Fibroblast of skin of left quadriceps (primary cell): ENCODE measurements at places on chromosomes 12 and 14.

DNA sequence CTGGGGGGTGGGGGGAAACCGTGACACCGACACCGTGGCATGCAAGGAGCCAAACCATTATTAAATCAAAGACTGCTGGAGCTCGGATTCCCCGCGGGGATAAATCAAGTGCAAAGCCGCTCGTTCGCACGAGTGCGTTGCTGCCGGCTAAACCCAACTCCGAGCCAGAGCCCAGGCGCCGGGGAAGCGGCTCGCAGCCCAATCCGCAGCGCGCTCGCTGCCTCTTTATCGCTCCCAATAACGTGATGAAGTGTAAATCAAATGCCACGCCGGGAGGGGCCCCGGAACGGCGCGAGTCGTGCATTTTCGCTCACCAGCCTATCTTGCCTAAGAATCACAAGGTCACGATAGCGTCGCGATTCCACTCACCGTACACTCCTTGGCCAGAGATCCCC, 1.3 kb downstream of the MDGA2 start:
- DNase-seq: no peak

GRCh38 chr14:38065106-38065762, 142.5 kb upstream of the SSTR1 start:
- DNase-seq: no peak

- no peak for DNase-seq
Observed at GRCh38 chr12:94674835-94675234, 24.5 kb upstream of the TMCC3 start.

DNA sequence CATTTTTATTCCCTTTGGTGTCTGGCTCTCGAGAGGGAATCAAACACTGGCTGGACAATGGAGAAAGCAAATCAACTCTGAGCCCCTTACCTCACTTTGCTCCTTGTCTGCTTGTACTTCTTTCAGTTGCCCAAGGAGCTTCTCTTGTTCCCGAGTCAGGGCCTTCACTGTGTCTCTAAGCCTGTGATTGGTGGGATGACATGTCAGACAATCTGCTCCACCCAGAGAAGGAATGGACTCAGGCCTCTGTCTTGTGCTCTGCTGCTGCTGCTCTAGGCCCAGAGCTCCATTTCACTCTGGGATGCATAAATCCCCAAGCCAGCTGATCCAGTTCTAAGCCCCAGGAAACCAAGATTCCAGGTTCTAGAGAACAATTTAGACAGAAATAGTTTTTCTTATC, 7.6 kb downstream of the CALCOCO1 start:
- no peak for DNase-seq

- DNase-seq: no peak
Observed at GRCh38 chr12:1865284-1865866, 45.0 kb downstream of the LRTM2 start.

DNA sequence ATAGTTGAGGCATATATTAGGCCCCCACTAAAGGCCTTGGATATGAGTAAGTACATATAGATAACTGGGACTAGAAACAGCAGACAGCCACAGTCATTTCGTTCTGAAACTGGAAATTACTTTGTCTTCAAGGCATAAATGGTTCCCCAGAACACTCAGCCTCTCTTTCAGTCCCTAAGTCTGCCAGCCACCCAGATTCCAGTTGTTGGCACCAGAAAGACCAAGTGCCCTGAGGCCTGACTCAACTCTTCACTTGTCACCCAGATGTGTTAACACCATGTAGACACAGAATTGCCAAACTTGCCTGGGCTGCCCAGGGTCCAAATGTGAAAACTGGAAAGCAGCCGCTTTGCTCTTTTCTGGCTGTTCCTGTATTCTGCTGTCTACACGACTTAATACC, 3.0 kb upstream of the LGALS3 start:
- no peak for DNase-seq

DNA sequence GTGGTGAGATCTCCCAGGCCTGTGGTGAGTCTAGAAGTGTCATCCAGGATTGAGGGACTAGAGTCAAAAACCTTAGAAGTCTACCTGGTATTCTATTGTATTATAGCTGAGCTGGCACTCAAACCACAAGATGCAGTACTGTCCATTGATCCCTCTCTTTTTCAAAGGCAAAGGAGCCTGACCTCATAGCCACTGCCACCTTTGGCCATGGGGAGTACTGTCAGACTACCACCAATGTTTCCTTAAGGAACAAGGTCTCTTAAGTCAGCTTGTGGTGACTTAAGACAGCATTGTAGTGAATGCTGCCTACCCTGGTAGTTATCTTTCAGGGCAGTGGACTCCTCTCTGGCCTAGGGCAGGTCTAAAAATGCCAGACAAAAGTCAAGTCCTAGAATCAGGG, 878.0 kb upstream of the MDGA2 start:
- DNase-seq: no peak

- DNase-seq: no peak
Observed at GRCh38 chr12:76020281-76020680, 11.3 kb downstream of the PHLDA1 start.

- no peak for DNase-seq
Observed at GRCh38 chr12:38508246-38508645, 191.7 kb downstream of the ALG10B start.

GRCh38 chr12:121805171-121806008, 1.6 kb downstream of the SETD1B start:
- no peak for DNase-seq

DNA sequence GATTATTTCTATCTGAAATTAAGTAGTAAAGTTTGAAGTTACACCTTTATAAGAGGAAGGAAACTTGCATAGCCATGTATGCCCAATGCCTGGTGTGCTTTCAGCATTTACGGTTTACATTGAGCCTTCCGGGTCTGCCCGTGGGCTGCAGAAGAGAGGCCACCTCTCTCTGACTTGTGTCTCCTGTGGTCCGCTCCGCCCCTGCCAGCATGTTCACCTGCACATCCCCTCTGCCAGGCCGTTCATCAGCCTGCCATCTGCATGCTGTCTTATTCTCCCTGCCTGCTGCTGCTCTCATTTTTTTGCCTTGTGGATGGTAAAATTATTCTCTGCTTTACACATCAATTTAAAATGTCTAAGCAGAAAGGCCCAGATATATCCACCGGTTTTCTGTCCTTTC, 41.5 kb upstream of the DYNC1H1 start:
- DNase-seq: no peak

DNA sequence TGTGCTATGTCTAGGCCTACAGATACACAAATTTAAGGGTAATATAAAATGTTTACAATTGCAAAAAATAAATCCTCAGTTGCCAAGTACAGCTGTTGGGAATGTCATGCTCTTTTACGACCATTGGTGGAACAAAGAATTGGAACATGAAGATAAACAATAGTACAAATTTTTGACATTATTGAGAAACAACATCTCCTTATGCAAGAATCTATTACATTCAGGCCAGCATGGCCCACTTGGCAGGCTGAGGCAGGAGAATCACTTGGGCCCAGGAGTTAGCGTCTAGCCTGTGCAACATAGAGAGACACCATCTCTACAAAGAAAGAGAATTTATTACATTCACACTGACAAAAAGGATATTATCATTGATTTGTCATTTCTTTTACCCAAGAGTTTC, 135.9 kb upstream of the NTF3 start:
- DNase-seq: no peak

GRCh38 chr12:85147331-85147730, 111.2 kb downstream of the LRRIQ1 start:
- DNase-seq: no peak

GRCh38 chr12:66596199-66596598, 82.7 kb downstream of the GRIP1 start:
- peak; percentile 25 for DNase-seq

DNA sequence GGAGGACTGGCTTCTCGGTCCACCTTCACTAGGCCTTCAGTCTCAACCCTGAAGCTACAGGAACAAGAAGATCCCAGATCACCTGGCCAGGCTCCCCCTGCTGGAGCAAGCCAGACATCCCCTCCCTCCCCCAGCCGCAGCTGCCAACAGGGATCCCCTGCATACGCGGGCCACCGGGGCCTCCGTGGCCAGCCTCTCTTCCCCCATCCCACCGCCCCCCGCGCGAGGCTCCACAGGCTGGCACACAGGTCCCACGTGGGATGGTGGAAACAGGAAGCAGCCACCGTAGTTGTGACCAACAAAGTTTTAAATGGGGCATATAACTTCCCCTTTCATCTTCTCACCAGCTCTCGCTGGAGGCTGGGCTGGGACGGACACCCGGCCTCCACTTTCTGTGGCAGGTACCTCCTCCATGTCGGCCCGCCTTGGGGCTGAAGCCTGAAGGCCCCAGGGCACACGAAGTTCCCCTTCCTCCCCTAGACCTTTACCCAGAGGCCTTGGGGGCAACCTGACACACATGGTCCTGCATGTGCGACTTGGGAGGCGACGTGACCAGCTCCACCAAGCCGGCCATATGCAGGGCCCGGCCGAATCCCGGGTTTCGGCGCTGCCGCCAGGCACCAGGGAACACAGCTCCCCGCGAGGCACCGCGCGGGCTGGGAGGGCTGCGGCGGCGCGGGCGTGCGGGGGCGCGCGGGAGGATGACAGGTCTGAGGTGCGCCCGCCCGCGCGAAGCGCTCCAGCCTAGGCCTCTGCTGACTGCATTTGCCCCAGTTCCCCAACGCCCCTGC, 44.4 kb upstream of the PNMA1 start:
- DNase-seq: no peak

DNA sequence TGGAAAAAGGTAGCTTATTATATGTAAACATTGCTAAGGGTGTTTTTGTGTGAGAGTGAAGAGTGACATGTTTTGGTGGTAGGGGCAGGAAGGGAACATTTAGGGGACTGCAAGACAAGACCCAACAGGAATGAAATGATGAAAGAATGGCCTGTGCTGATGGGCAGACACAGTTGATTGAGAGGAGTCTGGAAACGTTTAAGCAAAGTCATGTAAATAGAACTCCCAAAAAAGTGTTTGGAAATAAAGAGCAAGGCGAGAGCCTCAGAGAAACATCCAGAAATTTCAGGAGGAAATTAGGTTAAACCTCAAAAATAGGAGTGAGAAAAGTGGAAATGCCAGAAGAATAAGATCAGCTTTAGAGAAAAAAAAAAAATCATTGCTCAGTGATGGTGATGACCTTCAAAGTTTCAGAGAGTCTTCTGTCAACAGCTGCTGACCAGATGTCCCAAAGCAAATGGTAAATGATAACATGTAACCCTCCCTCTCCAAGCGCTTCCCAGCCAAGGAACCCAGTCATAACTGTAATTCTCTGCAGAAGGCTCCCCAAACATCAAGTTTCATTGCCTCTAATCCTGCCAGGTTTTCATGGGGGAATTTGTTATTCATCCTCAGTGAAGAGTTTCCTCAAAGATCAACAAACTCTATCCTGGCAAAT, 223.2 kb upstream of the FAR2 start:
- DNase-seq: peak; percentile 77

GRCh38 chr14:101982621-101983020, 18.2 kb downstream of the DYNC1H1 start:
- DNase-seq: no peak

DNA sequence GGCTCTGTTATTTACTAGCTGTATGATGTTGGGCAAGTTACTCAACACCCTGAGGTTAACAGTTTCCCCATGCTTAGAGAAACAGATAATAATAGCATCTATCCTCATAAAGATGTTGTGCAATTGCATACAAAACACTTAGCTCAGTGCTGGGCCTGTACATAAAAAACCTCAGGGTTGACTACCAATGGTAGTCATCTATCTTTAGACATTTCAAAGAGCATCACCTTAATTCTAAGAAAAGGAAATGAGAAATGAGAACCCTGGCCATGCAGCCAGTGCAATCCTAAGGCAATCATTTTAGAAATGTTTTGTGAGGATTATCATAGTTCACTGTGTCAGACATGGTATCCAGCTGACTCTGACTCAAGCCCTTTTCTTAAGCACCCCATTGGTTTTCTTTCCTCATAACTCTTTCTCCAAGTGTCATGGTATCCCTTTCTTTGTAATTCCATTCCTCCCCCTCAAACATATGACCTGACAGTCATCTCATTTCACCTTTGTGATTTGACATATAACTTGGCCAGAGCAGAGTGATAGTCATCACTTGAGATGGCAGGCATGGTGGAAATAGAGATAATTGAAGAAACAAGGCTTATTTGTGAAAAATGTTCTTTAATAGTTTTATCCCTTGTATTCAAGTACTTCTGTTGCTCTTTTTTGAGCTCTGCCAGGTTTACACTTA, 29.5 kb upstream of the OSBPL8 start:
- peak; percentile 60 for DNase-seq

- no peak for DNase-seq
Observed at GRCh38 chr12:52141306-52141705, 50.5 kb downstream of the KRT80 start.

GRCh38 chr14:31244626-31245025, 37.0 kb upstream of the HECTD1 start:
- no peak for DNase-seq

DNA sequence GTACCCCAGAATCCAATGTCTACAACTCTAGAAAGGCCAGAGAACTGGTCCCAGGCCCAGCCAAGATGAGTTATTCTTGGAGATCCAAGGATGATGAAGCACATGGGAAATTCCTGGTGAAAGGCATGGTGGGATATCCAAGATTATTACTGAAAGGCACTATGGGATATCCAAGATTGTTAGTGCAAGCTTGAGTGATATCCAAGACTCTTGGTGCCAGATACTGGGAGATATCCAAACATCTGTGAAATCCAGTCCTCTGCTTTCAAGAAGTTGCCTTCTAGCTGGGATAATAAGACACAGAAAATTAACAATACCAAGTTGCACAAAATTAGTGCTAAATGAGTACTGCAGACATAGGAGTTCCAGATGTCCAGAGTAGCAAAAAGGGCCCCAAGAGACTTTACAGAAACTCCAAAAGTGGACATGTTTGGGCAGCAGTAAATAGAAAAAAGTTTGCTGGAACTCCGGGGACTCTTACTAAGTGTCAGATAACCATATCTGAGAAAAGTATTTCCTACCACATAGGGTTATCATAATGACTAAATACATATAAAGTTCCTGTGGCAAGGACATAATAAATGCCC, 34.6 kb downstream of the PHLDA1 start:
- DNase-seq: no peak

- no peak for DNase-seq
Observed at GRCh38 chr14:99733540-99734405, 49.7 kb downstream of the CYP46A1 start.

DNA sequence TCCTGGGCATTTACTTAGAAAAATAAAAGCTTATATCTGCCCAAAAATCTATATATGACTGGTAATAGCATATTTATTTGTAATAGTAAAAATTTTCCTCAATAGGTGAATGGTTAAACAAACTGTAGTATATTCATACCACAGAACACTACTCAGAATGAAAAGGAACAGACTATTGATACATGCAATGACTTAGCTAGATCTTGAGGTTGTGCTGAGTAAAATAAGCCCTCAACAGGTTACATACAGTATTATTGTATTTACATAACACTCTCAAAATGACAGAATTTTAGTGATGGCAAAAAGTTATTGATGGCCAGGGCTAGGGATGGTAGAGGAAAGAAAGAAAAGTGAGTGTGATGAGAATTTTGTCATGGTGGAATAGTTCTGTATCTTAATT, 178.4 kb downstream of the BMP4 start:
- DNase-seq: no peak

- DNase-seq: no peak
Observed at GRCh38 chr14:103122947-103123633, at the start of gene TNFAIP2. TNFAIP2 (plus strand) TSS chr14:103123461; CDS start chr14:103126458, 2,997 bp downstream.
